ENCODE measurements at places on chromosomes 1 and 21.

DNA sequence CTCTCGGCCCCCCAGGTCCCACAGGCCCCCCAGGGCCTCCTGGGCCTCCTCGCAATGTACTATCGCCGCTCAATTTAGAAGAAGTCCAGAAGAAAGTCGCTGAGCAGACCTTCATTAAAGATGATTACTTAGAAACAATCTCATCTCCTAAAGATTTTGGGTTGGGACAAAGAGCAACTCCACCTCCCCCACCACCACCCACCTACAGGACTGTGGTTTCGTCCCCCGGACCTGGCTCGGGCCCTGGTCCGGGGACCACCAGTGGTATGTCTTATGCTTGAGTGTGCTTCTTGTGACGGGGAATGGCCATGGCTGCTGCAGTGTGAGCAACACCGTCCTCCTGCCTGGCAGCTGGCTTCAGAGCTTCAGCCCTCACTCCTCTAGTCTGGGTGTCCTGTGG lies 70.2 kb upstream of the DYNLT5 start:
- DNase-seq: no peak
- no peak overlapping the region for H3K4me3 ChIP-seq
- H3K36me3 ChIP-seq: no peaks in the 10 kb centered on the region
- H3K27ac ChIP-seq: no peak overlapping the region
- H3K4me1 ChIP-seq: no peaks in the 10 kb centered on the region

- H3K27me3 ChIP-seq: no peaks in the 10 kb centered on the region
- no peak overlapping the region for H3K27ac ChIP-seq
Measured at GRCh38 chr1:165228676-165229075, 127.8 kb downstream of the LMX1A start.

- H3K27ac ChIP-seq: no peak overlapping the region
- H3K36me3 ChIP-seq: no peaks in the 10 kb centered on the region
- no peak for DNase-seq
- peaks cover 8% of the 10 kb centered on the region for H3K4me1 ChIP-seq
- no peak overlapping the region for H3K4me3 ChIP-seq
- H3K27me3 ChIP-seq: no peaks in the 10 kb centered on the region
Measured at GRCh38 chr1:92850019-92850418, 18.2 kb downstream of the RPL5 start.

- no peak overlapping the region for H3K27ac ChIP-seq
- DNase-seq: no peak
- H3K4me1 ChIP-seq: peaks cover 12% of the 10 kb centered on the region
- H3K27me3 ChIP-seq: no peaks in the 10 kb centered on the region
- no peak overlapping the region for H3K4me3 ChIP-seq
Measured at GRCh38 chr1:231861541-231862481, 235.2 kb downstream of the DISC1 start.

DNA sequence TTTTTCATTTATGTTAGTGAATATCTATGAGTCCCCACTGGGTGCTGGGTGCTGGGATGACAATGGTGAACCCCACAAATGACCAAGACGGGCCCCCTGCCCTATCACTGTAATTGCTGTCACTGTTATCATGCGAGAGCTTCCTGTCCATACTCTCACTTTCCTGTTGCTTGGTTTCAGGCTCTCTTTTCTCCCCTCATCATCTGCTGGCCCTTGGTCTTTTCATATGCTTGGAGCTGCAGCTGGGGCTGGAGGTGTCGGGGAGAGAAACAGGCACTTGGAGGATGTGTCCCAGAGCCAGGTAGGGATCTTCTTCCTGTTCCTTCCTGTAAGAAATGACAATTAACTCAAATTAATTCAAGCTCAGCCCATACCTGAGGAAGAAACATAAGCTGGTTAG lies 348.0 kb downstream of the PTPRU start:
- H3K4me1 ChIP-seq: no peaks in the 10 kb centered on the region
- H3K36me3 ChIP-seq: no peaks in the 10 kb centered on the region
- H3K27ac ChIP-seq: no peak overlapping the region
- H3K4me3 ChIP-seq: no peak overlapping the region
- no peaks in the 10 kb centered on the region for H3K27me3 ChIP-seq

DNA sequence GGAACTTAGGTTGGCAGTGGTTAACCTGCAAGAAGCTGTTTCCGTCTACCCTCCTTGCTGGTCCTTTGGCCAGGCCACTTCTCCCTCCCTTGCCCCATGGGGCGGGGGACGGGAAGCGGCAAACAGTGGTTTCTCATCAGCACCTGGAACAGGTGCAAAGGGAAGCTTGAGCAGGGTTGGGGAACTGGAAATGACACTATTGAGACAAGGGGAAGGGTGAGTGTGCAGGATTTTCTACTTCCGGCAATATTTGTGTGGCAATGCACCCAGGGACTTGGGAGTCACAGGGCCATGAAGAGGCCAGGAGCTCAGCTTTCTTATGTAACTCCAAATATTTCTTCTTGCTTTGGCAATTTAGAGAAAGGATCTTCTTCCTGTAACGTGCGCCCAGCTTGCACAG lies 29.0 kb upstream of the SARS1 start:
- peak; percentile 31 for DNase-seq

GRCh38 chr1:15005116-15005515 lies 148.4 kb upstream of the TMEM51 start:
- no peaks in the 10 kb centered on the region for H3K36me3 ChIP-seq
- no peaks in the 10 kb centered on the region for H3K27me3 ChIP-seq
- no peak for DNase-seq
- H3K4me3 ChIP-seq: no peak overlapping the region

GRCh38 chr1:9066945-9067807 lies 2.3 kb downstream of the SLC2A5 start:
- peak; percentile 70 for DNase-seq
- H3K27ac ChIP-seq: peak overlapping the region; percentile 9
- no peaks in the 10 kb centered on the region for H3K36me3 ChIP-seq

DNA sequence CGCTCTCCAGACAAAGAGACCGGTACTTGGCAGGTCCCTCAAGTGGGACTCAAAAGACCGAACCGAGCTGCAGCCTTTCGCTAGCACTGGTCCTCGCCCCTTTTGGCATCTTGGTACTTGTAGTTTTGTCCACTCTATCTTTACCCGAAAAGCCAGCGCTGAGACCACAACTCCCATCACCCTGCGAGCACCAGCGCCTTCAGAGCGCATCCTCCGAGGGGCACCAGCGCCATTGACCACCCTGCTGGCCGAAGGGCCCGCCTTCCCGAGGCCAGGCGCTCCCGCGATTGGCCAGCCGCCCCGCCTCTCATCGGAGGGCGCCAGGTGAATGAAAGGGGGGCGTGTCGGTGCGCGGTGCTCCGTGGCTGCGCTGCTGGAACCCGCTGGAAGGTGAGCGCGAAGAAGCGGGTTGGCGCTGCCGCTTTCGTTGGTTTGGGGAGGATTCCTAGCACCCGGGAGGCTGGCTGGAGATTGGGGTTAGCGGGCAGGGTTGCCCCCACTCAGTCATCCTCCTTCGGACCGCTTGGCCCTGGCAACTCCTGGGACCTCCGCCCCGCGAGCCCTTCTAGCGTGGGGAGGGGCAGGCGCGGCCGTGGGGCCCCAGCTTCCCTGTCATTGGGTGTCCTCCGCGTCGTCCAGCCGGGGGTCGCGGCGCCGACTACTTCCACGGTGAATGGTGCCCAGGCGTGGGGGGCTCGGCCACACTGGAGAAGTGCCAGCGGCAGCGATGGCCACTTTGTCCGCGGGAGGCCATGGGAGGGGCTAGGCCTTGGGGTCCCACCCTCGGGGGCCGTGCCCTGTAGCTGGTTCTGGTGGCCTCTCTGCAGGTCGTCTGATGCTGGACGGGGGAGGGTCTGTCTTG lies at the start of gene ZBTB8B:
Gene ZBTB8B (plus strand): TSS at position 357 of the 862 bp plus-strand sequence. CDS start 5,553 bp downstream, outside the sequence.
- H3K27ac ChIP-seq: no peak within 1 kb of the TSS
- peaks cover 6% of the 10 kb centered on the region for H3K4me1 ChIP-seq
- DNase-seq: peak; percentile 93
- H3K27me3 ChIP-seq: peaks cover 15% of the 10 kb centered on the region
- peak within 1 kb of the TSS; percentile 42 for H3K4me3 ChIP-seq
- no peaks in the 10 kb centered on the region for H3K36me3 ChIP-seq

DNA sequence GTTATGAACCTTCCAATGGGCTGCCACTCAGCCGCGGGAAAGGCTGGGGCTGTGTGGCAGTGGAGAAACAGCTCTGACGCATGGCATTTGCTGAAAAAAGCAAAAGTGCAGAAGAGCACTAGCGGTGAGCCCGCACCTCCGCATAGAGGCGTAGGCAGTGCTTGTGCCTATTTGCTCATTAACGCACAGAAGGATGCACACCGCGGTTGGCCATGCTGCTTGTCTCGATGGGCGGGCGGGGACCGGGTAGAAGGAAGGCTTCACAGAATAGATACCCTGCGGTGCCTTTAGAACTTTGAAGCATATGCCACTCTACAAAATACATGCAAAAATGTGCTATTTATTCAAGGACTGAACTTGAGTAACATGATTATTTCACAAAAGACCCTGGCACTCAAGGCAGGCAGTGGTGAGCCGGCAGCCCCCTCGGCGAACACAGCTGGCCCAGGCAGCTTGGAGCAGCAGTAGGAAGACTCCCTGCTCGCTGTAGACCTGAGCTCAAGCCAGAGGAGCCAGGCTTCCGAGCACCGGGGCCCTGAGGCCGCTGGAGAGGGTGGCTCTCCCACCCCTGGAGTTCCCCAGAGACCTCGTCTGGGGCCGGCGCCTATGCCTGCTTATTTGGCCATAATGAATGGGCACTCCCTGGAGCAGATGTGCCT lies 71.5 kb downstream of the SIK1 start:
- no peaks in the 10 kb centered on the region for H3K4me1 ChIP-seq
- no peaks in the 10 kb centered on the region for H3K27me3 ChIP-seq
- H3K36me3 ChIP-seq: no peaks in the 10 kb centered on the region
- DNase-seq: peak; percentile 69

Data from upper lobe of left lung (tissue), 6 donors.